ENCODE measurements at places on chromosomes 3 and 15.

- no peak for DNase-seq
Observed at GRCh38 chr3:16908016-16908807, 23.5 kb downstream of the PLCL2 start.

- peak; percentile 47 for DNase-seq
Observed at GRCh38 chr3:98188545-98188944, 22.0 kb downstream of the OR5H15 start.

DNA sequence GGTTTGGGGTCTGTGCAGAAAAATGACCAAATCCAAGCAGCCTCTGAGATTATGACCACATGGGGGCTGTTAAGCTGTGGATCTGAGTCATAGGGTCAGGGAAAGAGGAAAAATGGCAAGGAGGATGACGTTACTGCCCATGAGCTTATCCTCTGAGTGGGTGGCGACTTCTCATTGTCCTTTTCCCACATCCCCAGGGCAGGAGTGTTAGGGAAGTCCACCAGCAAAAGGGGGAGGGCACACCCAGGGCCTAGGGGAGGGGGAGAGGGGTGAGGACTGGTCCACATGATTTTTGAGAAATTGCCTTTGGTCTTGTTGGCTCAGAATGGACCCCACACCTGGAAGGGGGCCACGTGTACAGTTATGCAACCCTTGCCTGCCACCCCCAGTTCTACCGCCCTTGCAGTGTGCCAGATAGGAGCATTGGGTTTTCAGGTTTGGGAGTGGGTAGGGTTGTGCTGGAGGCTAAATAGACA lies 2.6 kb downstream of the CD276 start:
- no peak for DNase-seq

DNA sequence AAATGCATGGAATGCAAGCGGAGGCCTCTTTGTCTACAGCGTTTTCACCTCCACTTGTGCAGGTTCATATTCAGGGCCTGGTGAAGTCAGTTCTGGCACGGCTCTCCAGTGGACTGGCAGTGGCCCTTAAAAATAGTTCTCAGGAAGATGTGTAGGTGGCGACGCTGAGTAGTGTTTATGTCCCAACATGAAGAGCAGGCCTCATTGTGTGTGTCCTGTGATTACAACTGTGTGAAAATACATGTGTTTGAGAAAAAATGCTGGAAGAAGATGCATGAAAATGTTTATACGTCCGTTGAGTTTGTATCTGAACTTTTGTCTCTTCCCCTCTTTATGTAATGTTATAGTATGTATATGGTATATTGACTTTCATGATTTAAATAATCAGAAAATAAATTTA lies 7.2 kb downstream of the LIPC start:
- peak; percentile 57 for DNase-seq

DNA sequence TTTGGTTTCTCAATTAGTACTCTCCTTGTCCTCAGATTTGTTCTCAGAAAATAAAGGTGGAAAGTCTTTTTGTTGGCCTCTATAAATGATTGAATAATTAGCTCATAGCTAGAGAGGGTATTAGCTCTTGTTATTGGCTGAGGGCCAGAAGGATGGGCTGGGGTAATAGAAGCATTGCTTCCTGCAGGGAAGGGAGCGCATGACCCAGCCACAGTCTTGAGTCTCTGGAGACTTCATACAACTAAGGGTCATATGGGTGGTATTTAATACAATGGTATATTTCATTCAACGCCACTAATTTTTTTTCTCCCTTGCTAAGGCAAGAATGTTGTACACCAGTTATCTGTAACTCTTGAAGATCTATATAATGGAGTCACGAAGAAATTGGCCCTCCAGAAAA lies 8.4 kb downstream of the DNAJA4 start:
- no peak for DNase-seq

GRCh38 chr3:30672959-30673358 lies 66.6 kb downstream of the TGFBR2 start:
- no peak for DNase-seq

DNA sequence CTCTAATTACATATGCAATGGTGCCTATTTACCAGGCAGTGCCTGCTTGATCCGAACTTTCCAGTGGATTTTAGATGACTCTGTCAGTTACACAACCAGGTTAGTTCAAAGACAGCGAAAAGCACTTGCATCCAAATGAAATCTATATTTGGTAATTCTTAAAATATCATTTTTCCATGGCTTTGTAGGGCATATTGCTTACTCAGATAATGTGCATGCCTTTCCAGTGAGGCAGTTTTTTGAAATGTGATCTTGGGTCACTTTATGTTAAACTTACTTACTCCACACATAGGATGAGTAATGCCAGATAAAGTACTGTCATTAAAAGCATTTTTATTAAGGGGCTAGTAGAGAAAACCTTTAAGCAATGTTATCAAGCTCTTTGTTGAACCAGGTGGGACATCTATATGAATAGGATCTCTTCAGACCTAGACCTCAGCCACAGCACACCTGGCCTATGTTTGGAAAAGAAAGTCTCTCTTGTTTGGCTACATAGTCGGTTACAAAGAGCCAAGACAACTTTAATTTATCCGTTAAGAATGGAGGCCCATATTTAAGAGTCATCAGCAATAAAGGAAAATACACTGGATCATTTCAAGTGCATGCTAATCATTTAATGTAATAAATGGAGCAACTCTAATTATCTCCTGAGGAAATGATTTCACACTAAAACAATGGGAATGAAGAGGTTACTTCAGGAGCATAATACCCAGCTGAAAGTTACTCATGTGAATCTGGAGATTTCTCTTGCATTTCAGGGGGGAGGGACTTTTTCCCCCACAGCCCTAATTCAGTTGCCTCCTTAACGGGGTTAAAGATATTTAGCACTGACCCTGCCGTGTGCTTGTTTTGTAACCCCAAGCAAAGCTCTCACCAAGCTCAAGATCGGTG lies 56.3 kb upstream of the TMCO5A start:
- DNase-seq: no peak

- peak; percentile 64 for DNase-seq
Observed at GRCh38 chr3:170037463-170038433, at the start of gene GPR160. Gene GPR160 (plus strand): TSS chr3:170037995. CDS start chr3:170083973, 45,978 bp downstream.

DNA sequence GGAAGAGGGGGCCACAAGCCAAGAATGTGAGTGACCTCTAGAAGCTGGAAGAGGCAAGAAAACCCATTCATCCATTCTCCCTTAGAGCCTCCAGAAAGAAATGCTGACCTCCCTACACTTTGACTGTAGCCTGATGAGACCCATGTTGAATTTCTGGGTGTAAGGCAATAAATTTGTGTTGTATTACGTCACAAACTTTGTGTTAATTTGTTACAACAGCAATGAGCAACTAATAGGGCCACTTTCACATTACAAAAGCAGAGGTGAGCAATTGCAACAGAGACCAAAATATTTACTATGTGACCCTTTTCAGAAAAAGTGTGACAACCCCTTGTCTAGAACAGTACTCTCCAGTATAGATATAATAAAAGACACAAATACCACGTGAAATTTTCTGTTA lies 101.2 kb downstream of the NTRK3 start:
- DNase-seq: no peak

All from GDM1 (cell line).